ENCODE measurements at places on chromosomes 6 and 20. TPM values are rescaled to one million over a fixed set of nuclear protein-coding genes. Genes with fewer than 3 reads are reported as not detected.

Gene PBOV1
- total RNA-seq, result not detected

Gene CUL9
- total RNA-seq, result 47.9 TPM

Gene SSTR4
- not detected for total RNA-seq

Gene SCUBE3
- total RNA-seq, result 0.30 TPM

GRCh38 chr6:168041928-168042327, 37.1 kb downstream of the FRMD1 start:
- DNase-seq, result no peak

DNA sequence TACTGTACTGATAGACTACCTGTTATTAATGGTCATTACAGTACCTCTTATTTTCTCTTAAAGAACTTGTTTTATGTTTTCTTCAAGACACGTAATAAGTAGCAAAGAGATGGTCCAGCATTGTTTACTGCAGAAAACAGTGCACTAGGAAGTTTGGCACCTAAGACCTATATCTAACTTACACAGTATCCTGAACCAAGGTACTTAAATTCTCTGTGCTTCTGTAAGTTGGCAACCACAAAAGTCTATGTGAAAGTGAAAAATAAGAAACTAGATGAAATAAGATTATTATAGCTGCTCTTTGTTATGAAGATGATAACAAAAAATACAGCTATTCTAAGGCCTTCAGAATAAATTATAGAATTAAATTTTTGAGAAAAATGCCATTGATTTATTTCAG, 411.7 kb upstream of the SOX4 start:
- no peak for DNase-seq

- DNase-seq, result no peak
These were observed 145.0 kb downstream of the PHACTR3 start for GRCh38 chr20:59749301-59749700.

GRCh38 chr20:25309395-25310267, 61.7 kb downstream of the PYGB start:
- DNase-seq, result peak; percentile 46
